Thymus (tissue), 14 donors: ENCODE measurements at places on chromosomes 3 and 15. TPM values are rescaled to one million over a fixed set of nuclear protein-coding genes. Genes with fewer than 3 reads are reported as not detected.

- H3K27ac ChIP-seq: no peak overlapping the region
- H3K27me3 ChIP-seq: peaks cover 33% of the 10 kb centered on the region
- H3K4me3 ChIP-seq: no peak overlapping the region
- no peaks in the 10 kb centered on the region for H3K36me3 ChIP-seq
- H3K4me1 ChIP-seq: peaks cover 3% of the 10 kb centered on the region
These were observed 1.1 kb upstream of the WWTR1 start for GRCh38 chr3:149658744-149659497.

GRCh38 chr3:109234300-109234699 lies 82.0 kb downstream of the DPPA2 start:
- no peak overlapping the region for H3K27ac ChIP-seq
- no peaks in the 10 kb centered on the region for H3K36me3 ChIP-seq
- no peaks in the 10 kb centered on the region for H3K4me1 ChIP-seq
- no peak for DNase-seq

GRCh38 chr3:31917303-31918005 lies 63.6 kb downstream of the OSBPL10 start:
- DNase-seq: no peak
- H3K27me3 ChIP-seq: no peaks in the 10 kb centered on the region
- no peaks in the 10 kb centered on the region for H3K36me3 ChIP-seq
- no peak overlapping the region for H3K4me3 ChIP-seq
- no peaks in the 10 kb centered on the region for H3K4me1 ChIP-seq
- no peak overlapping the region for H3K27ac ChIP-seq

GRCh38 chr15:65004993-65005392 lies 15.3 kb upstream of the SPG21 start:
- DNase-seq: no peak
- no peaks in the 10 kb centered on the region for H3K4me1 ChIP-seq
- H3K4me3 ChIP-seq: no peak overlapping the region
- H3K36me3 ChIP-seq: peaks cover 3% of the 10 kb centered on the region
- no peaks in the 10 kb centered on the region for H3K27me3 ChIP-seq

GRCh38 chr3:47594792-47595191 lies 16.1 kb upstream of the CSPG5 start:
- H3K4me1 ChIP-seq: no peaks in the 10 kb centered on the region
- no peak for DNase-seq
- H3K36me3 ChIP-seq: peaks cover 27% of the 10 kb centered on the region
- no peak overlapping the region for H3K4me3 ChIP-seq
- H3K27me3 ChIP-seq: no peaks in the 10 kb centered on the region

DNA sequence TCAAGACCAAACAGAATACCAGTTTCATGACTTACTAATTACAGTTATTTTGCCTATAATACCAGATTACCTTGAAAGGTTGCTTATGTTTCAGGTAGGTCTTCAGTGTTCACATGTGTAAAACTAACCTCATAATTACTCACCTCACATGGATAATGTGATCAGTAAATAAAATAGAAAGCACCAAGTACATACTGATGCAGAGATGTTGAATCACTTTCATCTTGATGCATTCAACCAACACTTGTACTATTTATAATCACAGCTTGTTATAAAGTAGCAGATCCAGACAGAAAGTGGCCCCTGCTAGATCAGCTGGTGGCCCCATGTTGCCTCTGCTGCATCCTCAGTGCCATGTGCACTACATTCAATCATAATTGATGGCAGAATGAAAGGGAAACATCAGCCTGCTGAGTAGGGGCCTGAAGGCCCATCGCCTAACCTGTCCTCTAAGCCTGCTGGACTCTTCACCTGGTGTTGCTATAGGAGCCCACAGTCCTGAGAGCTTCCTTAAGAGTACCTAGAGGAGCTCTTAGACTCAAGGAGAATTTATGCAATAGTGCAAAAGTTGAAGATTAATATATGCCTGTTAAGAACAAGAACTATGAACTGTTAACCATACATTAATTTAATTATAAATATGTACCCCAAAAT lies 154.3 kb downstream of the PLCL2 start:
- no peak for DNase-seq
- H3K4me3 ChIP-seq: no peak overlapping the region
- H3K27me3 ChIP-seq: no peaks in the 10 kb centered on the region
- peaks cover 7% of the 10 kb centered on the region for H3K4me1 ChIP-seq
- H3K27ac ChIP-seq: no peak overlapping the region

DNA sequence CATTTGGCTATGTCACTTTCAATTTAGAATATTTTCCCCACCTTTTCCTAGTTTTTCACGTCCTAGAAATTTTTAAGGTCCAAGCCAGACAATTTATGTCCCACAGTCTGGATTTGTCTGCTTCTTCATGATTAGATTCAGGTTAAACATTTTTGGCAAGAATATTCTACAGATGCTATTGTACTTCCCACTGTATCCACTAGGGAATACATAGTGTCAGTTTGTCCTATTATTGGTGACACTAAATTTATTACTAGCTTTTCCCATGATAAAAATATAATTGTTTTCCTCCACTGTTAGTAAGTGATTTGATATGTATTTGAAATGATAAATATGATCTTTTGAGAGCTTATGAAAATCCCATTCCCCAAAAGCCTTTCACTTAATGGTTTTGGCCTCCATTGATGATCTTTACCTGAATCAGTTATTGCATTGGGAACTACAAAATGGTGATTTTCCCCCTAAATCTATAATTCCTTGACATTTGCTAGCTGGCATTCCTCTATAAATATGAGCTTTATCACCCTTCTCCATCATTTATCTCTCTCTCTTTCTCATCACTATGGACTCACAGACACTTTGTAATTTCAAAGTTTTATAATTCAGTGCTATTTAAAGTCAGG lies 8.3 kb downstream of the ARL14 start:
- H3K4me3 ChIP-seq: no peak overlapping the region
- no peak overlapping the region for H3K27ac ChIP-seq
- no peaks in the 10 kb centered on the region for H3K36me3 ChIP-seq
- no peaks in the 10 kb centered on the region for H3K27me3 ChIP-seq
- DNase-seq: no peak

DNA sequence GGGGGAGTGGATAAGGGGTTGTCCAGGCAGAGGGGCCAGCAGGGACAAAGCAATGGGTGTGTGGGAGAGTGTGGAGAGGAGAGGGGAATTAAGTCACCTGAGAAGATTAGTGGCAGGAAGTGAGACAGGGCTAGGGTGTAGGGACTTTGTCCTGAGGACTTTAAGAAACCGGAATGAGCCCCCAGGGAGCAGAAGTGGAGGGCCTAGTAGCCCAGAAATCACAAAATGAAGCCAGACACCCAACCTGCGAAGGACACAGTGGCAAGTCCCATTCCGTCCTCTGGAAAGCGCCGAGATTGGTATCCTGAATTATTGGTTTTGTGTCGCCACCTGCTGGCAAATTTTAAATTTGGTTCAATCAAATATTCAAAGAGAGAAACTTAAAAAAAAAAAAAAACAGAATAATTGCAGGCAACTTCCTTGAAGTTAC lies 78.0 kb upstream of the SLC25A36 start:
- no peaks in the 10 kb centered on the region for H3K36me3 ChIP-seq
- H3K27me3 ChIP-seq: no peaks in the 10 kb centered on the region
- H3K4me3 ChIP-seq: no peak overlapping the region
- no peak overlapping the region for H3K27ac ChIP-seq

DNA sequence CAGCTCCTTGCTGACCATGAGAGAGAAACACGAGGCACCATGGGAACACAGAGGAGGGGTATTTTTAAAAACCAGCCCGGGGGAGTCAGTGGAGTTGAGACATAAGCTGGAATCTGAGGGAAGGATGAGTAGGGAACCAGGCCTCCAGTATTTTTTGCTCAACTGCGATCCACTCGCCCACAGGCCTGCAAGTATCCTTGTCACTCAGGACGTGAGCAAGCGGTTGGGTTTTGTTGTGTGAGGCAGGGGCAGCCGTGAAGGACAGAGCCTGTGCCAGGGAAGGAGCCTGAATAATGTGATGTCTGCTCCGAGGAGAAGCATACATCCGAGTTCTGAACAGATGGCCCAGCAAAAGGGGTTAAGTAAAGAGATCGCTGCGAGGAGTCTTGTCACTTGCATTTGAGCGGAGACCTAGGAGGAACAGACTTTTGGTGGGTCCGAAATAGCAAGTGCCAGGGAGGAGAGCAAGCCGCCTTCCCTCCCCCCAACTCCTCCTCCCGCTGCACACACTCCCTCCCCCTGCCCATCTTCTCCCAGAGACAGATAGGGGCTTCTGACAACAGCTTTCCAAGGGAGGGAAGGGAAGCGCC lies 20.4 kb upstream of the NTRK3 start:
- H3K36me3 ChIP-seq: no peaks in the 10 kb centered on the region
- no peaks in the 10 kb centered on the region for H3K4me1 ChIP-seq
- H3K4me3 ChIP-seq: no peak overlapping the region
- DNase-seq: no peak
- peaks cover 21% of the 10 kb centered on the region for H3K27me3 ChIP-seq
- H3K27ac ChIP-seq: no peak overlapping the region

DNA sequence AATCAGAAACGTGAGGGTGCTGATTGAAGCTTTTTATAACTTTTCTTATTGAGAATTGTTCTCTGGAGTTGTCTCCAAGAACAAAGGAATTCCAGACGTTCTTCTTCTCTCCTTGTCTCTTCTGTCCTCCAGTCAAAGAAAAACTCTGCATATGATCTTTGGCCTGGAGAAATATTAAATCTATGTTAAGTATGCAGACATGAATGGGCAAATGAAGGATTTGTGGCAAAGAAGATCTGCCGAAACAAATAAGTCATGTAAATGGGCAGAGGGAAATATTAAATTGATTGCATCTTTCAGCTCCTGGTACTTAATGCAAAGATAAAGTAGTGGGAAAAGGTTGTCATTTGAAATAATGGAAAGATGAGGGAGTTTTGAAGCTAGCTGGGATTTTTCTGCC lies 74.9 kb downstream of the IGF1R start:
- H3K27ac ChIP-seq: no peak overlapping the region
- peaks cover 47% of the 10 kb centered on the region for H3K4me1 ChIP-seq
- no peaks in the 10 kb centered on the region for H3K27me3 ChIP-seq
- H3K4me3 ChIP-seq: no peak overlapping the region

GRCh38 chr3:140292170-140292569 lies 357.2 kb downstream of the CLSTN2 start:
- no peak for DNase-seq
- no peaks in the 10 kb centered on the region for H3K4me1 ChIP-seq
- H3K27ac ChIP-seq: no peak overlapping the region
- H3K27me3 ChIP-seq: no peaks in the 10 kb centered on the region

GRCh38 chr3:144109944-144110343 lies 138.3 kb downstream of the DIPK2A start:
- H3K27me3 ChIP-seq: no peaks in the 10 kb centered on the region
- H3K27ac ChIP-seq: no peak overlapping the region
- no peaks in the 10 kb centered on the region for H3K4me1 ChIP-seq

DNA sequence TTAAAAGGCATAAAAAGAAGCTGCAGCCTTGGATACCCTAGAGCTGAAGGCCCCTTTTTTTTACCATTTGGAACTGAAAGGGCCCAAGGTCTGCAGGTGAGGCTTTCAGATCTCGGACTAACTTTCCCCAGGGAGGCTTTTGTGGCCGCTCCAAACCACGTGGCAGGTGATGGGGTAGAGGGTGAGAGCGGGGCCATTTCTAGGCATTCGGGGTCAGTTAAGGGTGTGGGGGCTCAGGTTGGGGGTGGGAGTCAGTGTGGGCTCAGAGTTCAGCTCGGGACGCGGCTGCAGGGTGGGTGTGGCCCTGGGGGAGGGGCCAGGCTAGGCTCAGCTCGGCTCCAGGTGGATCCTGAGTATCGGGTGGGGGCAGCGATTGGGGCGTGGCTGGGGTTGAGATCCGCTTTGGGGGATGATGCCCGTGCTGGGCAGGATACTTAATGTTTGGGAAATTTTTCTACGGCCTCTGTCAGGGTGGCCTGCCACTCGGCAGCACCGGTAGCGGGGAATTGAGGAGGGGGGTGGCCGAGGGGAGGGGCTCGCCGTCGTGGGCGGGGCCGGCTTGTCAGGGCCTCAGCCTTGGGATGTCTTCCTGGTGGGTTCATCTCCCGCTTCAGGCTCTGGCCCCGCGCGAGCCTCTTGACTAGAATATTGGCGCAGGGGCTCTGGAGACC lies 2.5 kb downstream of the KLF13 start:
- H3K4me3 ChIP-seq: peak overlapping the region; percentile 90
- H3K27ac ChIP-seq: peak overlapping the region; percentile 84
- no peaks in the 10 kb centered on the region for H3K27me3 ChIP-seq
- H3K4me1 ChIP-seq: peaks cover 54% of the 10 kb centered on the region
- H3K36me3 ChIP-seq: peaks cover 35% of the 10 kb centered on the region

DNA sequence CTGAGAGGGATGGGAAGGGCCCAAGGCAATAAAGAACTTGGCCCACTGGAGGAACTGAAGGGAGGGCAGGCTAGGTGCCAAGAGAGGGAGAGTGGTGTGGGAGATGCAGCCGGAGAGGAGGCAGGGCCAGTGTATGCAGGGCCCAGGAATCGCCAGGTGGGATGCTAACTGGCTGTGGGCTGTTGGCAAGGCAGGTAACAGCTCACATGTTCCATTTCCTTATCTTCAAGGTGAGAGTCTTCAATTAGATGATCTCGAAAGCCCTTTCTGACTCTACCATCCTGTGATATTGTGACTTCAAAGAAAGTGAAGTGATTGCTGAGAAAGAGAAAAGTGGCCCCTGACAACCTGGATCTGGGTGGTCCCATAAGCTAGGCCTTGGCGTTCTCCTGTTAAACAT lies 49.0 kb downstream of the CASR start:
- no peak for DNase-seq
- no peaks in the 10 kb centered on the region for H3K36me3 ChIP-seq
- H3K27me3 ChIP-seq: no peaks in the 10 kb centered on the region
- peaks cover 4% of the 10 kb centered on the region for H3K4me1 ChIP-seq

DNA sequence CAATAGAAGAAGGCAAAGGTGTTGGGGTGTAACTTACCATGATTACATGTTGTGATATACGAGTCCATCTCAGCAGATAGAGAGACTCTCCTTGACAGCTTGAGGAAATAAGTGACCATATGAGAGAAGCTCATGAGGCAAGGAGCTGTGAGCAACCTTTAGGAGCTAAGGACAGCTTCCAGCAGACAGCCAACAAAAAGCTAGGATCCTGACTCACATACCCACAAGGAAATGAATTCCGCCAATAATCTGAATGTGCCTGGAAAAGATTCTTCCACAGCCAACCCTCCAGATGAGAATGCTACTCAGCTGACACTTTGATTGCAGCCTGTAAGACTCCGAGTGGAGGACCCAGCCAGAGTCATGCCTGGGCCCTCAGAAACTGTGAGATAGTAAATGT lies 339.6 kb upstream of the TPRG1 start:
- H3K27me3 ChIP-seq: no peaks in the 10 kb centered on the region
- no peak overlapping the region for H3K27ac ChIP-seq
- no peak overlapping the region for H3K4me3 ChIP-seq
- peaks cover 9% of the 10 kb centered on the region for H3K4me1 ChIP-seq
- no peaks in the 10 kb centered on the region for H3K36me3 ChIP-seq

- no peak overlapping the region for H3K4me3 ChIP-seq
- peaks cover 72% of the 10 kb centered on the region for H3K4me1 ChIP-seq
- H3K27ac ChIP-seq: peak overlapping the region; percentile 19
- H3K27me3 ChIP-seq: no peaks in the 10 kb centered on the region
- peaks cover 2% of the 10 kb centered on the region for H3K36me3 ChIP-seq
These were observed 915 bp upstream of the CALML4 start for GRCh38 chr15:68205954-68206539.

Gene NEK10
- total RNA-seq: 0.76 TPM

Gene MEX3B
- 4.1 TPM for total RNA-seq

Gene DPPA4
- total RNA-seq: 13.6 TPM

Gene TUBGCP5
- total RNA-seq: 19.7 TPM

Gene CHRD
- total RNA-seq: 0.24 TPM
